ENCODE measurements at places on chromosomes 12 and 14.

DNA sequence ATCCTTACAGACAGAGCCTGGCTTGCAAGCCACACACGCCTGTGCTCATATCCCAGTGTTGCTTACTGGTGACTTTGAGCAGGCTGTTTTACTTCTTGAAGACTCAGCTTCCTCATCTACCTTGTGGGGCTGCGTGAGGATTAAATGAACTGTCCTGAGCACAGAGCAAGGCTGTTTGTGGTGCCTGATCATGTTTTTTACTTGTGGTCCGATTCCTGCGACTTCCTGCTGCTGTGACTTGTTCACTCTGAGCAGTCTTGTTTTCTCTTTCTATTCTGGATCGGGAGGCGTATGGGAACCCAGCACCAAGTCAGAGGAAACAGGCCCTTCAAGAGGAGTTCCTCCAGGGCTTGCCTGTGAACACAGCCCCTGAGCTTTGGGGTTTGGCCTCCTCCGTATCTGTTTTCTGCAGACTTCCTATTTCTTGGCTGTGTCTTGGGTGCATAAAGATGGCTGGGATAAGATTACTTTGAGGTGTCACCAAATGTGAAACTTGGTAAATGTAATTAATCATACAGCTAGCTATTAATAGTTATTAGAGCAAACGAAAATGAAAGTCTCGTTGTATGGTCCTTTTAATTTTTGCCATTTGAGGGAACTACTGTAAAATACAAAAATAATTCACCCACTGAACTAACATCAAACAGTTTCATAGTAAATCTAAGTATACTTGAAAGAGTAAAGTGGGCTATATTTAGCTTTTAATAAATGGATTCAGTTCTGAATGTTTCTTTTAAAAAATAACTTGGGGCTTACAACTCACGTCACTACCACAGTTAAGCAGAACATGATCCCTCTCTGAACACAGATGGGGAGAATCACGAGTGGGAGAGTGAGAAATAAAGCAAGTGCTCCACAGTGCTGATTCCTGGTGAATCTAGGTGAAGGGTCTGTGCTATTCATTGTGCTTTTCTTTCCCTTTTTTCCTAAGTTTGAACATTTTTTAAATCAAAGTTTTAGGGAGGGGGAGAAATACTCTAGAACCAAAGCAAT, 251.5 kb downstream of the FOXN3 start:
- H3K27me3 ChIP-seq = no peaks in the 10 kb centered on the region
- H3K4me1 ChIP-seq = peaks cover 9% of the 10 kb centered on the region
- H3K36me3 ChIP-seq = peaks cover 40% of the 10 kb centered on the region
- peak overlapping the region; percentile 53 for H3K27ac ChIP-seq
- H3K4me3 ChIP-seq = no peak overlapping the region

GRCh38 chr12:77218278-77218677, 152.9 kb upstream of the E2F7 start:
- H3K36me3 ChIP-seq = no peaks in the 10 kb centered on the region
- DNase-seq = no peak
- H3K4me1 ChIP-seq = no peaks in the 10 kb centered on the region

- no peaks in the 10 kb centered on the region for H3K27me3 ChIP-seq
- H3K4me1 ChIP-seq = no peaks in the 10 kb centered on the region
- no peak for DNase-seq
- no peak overlapping the region for H3K4me3 ChIP-seq
Observed at GRCh38 chr14:37443461-37443860, 151.6 kb downstream of the FOXA1 start.

DNA sequence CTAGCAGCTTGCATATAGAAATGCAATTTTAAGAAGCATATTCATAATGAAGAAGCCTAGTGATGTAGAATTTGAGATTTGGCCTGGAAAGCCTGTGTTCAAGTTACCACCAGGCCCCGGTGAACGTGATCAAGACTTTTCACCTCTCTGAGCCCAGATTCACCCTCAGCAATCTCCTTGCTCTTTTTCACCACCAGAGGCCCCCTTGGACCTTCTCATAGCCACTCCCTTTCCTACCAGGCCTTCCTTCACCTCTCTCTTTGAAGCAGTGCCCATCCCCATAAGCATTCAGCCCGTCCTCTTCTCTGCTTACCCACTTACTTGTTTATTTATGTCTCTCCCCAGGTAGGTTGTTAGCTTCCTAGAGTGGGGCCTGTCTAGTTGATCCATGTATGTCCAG, 1280.9 kb downstream of the AACS start:
- no peaks in the 10 kb centered on the region for H3K36me3 ChIP-seq
- H3K27ac ChIP-seq = no peak overlapping the region
- no peak for DNase-seq
- H3K27me3 ChIP-seq = no peaks in the 10 kb centered on the region

DNA sequence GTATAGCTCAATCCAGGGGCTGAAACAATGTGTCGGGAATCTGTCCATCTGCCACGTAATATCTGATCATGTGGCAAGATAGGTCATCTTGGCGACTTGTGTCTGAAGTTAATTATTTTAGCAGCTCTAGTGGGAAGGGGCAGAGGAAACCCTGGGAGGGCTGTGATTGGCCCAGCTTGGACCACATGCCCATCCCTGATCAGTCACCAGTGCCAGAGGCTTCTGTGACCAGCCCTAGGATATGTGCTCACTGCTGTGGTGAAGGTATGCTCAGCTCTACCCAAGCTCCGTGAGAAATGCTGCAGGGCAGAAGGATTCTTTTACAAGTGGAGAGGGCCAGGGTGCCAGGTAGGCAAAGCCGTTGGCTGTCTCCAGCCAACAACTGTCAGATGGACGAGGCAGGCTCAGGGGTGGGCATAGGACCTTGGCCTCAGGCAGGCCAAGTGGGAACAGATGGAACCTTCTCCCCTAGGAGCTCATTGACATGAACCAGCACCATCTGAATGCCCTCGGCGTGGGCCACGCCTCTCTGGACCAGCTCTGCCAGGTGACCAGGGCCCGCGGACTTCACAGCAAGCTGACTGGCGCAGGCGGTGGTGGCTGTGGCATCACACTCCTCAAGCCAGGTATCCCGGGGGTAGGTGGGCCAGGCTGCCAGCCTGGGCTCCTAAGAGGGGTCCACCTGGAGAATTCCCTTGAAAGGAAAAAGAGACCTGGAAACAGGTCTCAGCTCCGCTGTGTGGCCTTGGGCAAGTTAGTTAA, 21.1 kb downstream of the MVK start:
- no peak overlapping the region for H3K4me3 ChIP-seq
- DNase-seq = no peak
- H3K4me1 ChIP-seq = peaks cover 16% of the 10 kb centered on the region
- H3K36me3 ChIP-seq = peaks cover 23% of the 10 kb centered on the region
- H3K27ac ChIP-seq = no peak overlapping the region
- H3K27me3 ChIP-seq = no peaks in the 10 kb centered on the region

DNA sequence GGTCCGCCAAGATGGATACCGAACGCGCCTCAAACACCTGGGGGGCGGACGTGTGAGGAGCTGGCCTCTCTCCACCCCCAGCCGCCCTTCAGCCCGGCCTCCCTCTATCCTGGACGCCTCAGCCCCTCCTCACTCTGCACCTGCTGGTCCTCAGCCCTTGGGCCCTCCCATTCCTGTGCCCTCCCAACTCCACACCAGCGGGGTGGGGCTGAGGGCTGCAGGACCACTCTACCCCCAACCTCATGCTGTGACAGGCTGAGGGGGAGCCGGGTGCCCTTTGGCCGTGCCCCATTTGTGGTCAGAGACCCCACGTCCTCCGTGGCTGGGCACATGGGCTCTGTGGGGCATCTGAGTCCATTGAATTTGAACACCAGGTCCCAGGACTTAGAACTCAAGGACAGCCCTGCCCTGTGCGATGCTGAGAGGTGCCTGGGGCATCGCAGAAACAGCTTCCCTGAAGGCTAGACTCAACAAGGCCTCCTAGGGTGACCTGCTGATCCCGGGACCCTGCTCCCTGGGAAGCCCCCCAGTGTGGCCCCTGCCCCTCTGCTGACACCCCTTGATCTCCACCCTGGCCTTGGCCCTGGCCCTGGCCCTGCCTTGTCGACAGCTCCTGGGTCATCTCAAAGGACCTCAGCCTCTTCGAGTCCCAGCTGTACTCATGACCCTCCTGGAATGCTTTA, 82.0 kb upstream of the SFSWAP start:
- H3K27me3 ChIP-seq = peaks cover 9% of the 10 kb centered on the region
- H3K27ac ChIP-seq = peak overlapping the region; percentile 57
- peaks cover 2% of the 10 kb centered on the region for H3K36me3 ChIP-seq
- peaks cover 3% of the 10 kb centered on the region for H3K4me1 ChIP-seq

DNA sequence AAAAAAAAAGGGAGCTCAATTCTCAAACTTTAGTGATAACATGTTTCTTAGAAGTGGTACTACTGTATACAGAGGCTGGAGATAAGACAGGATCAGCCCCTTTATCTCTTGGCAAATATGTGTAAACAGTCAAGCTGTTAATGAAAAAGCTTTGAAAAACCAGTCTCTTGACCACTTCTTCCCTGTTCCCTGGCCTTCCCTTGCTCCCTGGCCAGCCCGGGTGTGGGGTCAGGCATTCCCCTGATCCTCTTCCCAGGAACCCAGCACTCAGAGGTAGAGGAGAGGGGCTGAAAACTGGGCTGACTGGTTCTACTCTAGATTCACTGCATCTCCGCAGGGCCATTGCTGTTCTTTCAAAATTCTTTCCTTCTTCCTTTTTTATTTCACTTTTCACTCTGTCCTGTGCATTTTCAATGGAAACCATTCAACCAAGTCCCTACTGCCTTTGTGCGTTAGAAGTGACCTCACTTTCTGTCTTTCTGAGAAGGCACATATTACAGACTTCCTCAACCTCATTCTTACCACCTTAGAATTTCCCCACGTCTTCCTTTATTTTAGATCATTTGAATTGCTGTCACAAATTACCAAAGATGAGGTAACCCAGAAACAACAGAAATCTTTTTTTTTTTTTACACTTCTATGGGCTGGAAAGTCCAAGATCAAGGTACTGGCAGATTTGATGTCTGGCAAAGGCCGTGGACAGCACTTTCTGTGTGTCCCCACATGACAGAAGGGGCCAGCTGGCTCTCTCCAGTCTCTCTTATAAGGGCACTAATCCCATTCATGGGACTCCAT, 5.7 kb downstream of the GNG2 start:
- peaks cover 16% of the 10 kb centered on the region for H3K36me3 ChIP-seq
- peaks cover 29% of the 10 kb centered on the region for H3K4me1 ChIP-seq
- no peaks in the 10 kb centered on the region for H3K27me3 ChIP-seq
- no peak overlapping the region for H3K4me3 ChIP-seq
- DNase-seq = no peak

GRCh38 chr12:109864916-109865315, 15.4 kb downstream of the GLTP start:
- no peak for DNase-seq
- H3K27ac ChIP-seq = no peak overlapping the region

- DNase-seq = no peak
- no peaks in the 10 kb centered on the region for H3K36me3 ChIP-seq
- no peak overlapping the region for H3K4me3 ChIP-seq
- peaks cover 11% of the 10 kb centered on the region for H3K27me3 ChIP-seq
- no peak overlapping the region for H3K27ac ChIP-seq
Observed at GRCh38 chr14:24849471-24849870, 200.5 kb downstream of the STXBP6 start.

- no peak overlapping the region for H3K27ac ChIP-seq
- no peak for DNase-seq
- no peaks in the 10 kb centered on the region for H3K36me3 ChIP-seq
- no peaks in the 10 kb centered on the region for H3K27me3 ChIP-seq
Observed at GRCh38 chr12:97223419-97223818, 239.2 kb upstream of the RMST start.

DNA sequence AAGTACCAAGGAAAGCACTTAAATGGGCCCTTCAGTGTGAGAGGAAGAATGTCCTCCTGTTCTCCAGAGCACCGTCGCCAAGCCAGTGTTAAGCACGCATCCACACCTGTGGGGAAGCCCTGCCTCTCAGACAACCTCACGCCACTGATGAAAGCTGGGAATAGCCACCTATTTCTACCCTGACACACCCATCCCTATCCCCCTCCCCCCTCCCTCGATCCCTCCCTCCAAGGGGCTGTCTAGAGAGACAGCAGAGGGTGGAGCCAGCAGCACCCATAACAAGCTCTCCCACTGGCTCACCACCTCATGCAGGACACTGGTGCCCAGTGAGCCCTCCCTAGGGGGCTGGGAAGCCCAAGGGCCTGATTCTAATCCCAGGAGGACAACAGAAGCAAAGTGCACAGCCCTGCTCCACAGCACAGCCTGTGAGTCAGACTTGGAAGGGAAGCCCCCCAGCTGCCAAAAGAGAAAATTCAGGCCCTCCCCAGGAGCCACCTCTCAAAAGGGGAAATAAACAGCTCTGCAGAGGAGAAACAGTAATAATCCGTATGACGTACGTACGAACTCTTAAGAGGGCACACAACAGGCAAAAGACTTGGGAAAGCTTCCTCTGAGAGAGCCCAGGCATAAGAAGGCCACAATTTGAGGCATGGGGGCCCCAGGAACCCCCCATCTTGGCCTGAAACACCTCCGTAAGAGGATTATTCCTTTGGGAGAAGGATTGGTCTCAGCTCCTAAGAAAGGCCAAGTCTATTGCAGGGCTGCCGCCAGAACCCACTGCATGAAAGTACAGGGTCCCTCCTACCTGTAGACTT, 7.8 kb downstream of the PITPNM2 start:
- DNase-seq = no peak
- no peak overlapping the region for H3K4me3 ChIP-seq
- H3K27ac ChIP-seq = no peak overlapping the region
- no peaks in the 10 kb centered on the region for H3K36me3 ChIP-seq

- H3K4me1 ChIP-seq = peaks cover 19% of the 10 kb centered on the region
- no peak overlapping the region for H3K27ac ChIP-seq
- no peaks in the 10 kb centered on the region for H3K27me3 ChIP-seq
- no peak overlapping the region for H3K4me3 ChIP-seq
Observed at GRCh38 chr14:74140374-74140850, 55.7 kb downstream of the LIN52 start.

- DNase-seq = no peak
- H3K4me1 ChIP-seq = peaks cover 31% of the 10 kb centered on the region
Observed at GRCh38 chr12:64700532-64700931, 58.7 kb downstream of the GNS start.

- no peaks in the 10 kb centered on the region for H3K27me3 ChIP-seq
- no peak for DNase-seq
- H3K36me3 ChIP-seq = no peaks in the 10 kb centered on the region
- H3K27ac ChIP-seq = no peak overlapping the region
Observed at GRCh38 chr12:75058228-75058627, 151.4 kb downstream of the KCNC2 start.

DNA sequence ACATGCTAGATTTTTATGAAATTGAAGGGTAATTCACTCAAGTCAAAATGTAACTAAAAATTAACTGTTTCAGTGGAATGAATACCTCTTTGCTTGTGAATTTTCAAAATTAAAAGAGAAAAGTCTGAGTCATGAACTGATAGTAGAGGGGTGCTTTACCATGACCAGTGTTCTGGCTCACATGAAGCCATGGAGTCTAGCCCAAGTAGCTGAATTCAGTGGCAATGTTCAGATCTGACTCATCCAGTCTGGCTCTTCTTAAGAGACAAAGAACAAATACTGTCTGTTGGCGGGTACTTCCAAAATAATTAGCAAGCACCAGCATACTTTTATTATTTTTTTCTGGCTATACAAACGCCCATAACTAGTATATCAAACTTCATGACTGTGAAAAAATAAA, 366.3 kb upstream of the GARIN6 start:
- no peaks in the 10 kb centered on the region for H3K36me3 ChIP-seq
- no peak for DNase-seq
- H3K4me3 ChIP-seq = no peak overlapping the region

GRCh38 chr14:96748362-96748761, 48.8 kb upstream of the VRK1 start:
- no peak overlapping the region for H3K27ac ChIP-seq
- no peak for DNase-seq
- H3K36me3 ChIP-seq = no peaks in the 10 kb centered on the region
- H3K4me1 ChIP-seq = no peaks in the 10 kb centered on the region

GRCh38 chr12:7907009-7907408, 29.0 kb downstream of the SLC2A3 start:
- H3K4me1 ChIP-seq = no peaks in the 10 kb centered on the region
- no peak for DNase-seq
- H3K4me3 ChIP-seq = no peak overlapping the region
- no peaks in the 10 kb centered on the region for H3K36me3 ChIP-seq
- H3K27ac ChIP-seq = no peak overlapping the region

All from T-helper 2 cell treated with Interferon-gamma antibody and Interleukin-4, amounts not matched to agents 5 μg/mL and 100 μg/mL, for 36 hours (primary cell).